NCI-H1092 (cell line): ENCODE measurements at places on chromosomes 5 and 9.

DNA sequence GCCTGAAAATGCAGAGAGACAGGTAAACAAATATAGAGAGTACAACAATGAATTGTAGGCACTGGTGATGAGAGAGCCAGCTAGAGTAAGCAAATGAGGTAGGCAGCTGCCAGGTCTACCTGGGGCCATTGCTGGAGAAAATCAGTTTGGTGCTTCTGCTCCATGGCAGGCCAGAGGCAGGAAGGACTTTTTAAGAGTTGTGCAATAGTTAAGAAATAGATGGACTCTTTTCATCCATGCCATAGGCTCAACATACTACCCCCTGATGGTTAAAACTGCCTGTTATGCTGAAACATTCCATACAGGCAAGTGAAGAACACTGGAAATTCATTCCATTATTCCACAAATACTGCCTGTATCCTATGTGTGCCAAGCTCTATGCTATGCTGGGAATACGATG lies 86.5 kb upstream of the CCDC112 start:
- no peak for DNase-seq

GRCh38 chr9:72563806-72564205 lies 42.4 kb downstream of the TMC1 start:
- DNase-seq = no peak

DNA sequence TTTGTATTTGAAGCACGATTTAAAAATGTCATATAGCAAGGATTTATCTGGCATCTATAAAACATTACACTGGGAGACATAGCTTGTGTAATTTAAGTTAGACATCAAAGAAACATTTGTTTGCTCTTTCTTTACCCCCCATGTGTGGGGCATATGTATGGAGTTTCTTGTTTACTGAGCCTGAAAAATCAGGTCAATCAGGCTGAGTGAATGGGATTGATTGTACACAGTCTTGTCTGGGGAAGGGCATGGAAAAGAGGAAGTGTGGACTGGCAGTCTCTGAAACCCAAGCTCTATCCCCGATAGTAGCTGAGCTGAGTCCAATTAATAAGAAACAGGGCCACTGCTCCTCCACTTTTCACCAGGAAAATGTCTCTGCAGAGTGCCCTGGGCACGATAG lies 49.4 kb downstream of the SLC46A2 start:
- DNase-seq = no peak

DNA sequence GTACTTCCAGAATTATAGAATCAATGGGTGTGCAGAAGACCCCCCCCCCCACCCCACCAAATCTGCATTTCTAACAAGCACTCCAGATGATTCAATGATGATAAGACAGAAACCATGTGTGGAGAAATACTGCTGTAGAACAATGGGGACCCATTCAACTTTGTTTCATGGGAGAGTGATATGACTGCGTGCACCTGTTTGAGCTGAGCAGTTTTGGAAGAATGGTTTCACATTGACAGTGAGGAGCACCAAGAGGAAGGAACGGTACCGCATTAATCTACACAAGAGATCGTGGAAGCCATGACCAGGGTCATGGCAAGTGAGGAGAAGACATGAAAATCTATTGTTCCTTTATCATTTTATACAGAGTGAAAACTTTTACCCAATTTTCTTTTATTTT lies 202.7 kb downstream of the CD180 start:
- DNase-seq = no peak

- no peak for DNase-seq
These were observed 70.8 kb upstream of the CDKN2B start for GRCh38 chr9:22079873-22080341.

- no peak for DNase-seq
These were observed 21.2 kb upstream of the OLFM1 start for GRCh38 chr9:135066291-135066690.

GRCh38 chr9:88995627-88996026 lies 4.4 kb downstream of the S1PR3 start:
- DNase-seq = no peak

GRCh38 chr5:143119291-143119769 lies 284.2 kb downstream of the NR3C1 start:
- no peak for DNase-seq

DNA sequence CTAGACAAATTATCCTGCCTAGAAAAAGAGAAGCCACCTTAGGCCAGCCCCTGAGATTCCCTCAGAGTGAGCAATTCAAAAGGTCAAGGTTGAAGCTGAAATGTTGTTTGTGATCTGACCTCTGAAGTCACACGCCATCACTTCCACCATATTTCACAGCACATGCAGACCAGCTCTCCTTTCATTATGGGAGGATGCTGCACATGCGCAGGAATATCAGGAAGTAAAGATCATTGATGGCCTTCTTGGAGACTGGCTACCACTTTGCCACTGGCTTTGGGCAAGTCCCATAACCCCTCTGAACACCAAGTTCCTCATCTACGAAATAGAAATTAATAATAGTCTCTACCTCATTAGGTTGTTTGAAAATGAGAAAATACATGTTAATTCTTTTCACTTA lies 39.5 kb downstream of the CDO1 start:
- no peak for DNase-seq

GRCh38 chr9:134726722-134727034 lies 85.1 kb downstream of the COL5A1 start:
- no peak for DNase-seq

DNA sequence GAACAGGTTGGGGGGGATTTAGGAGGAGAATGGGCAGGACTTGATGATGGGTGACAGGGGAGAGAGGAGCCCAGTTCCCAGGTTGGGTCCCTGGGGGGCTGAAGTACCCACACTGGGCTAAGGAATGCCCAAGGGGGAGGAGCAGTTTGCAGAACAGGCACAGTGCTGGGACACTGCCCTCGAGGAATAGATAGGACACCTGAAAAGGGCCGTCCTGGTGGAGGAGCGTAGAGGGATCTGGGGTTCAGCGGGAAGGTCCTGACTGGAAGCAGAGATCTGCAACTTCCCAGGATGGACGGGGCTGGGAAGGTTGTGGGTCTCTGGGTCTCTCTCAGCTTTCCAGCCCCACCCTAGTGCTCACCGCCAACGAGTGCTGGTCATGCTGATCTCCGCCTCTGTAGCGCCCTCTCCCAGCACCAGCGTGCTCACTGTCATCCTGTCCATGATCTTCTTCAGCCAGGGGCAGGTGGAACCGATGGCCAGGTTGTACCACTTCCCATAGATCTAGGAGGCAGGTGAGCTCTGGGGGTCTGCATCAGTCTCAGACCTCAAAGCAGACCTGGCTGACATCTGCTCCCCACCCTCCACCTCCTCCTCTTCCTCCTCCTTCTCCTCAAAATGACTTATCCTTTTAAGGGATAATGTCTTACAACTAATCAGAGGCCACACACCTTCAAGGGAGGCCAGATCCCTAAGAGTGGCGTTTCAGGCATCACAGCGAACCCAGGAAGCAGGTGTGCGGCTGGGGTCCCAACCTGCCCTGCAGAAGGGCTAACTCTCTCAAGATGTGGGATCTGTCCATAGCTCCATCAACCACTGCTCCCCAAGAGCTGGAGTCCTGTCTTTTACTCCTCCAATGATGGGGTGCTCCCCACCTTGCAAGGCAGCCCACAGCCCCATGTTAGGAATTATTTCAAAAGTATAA lies 1.6 kb downstream of the AMBP start:
- no peak for DNase-seq

- no peak for DNase-seq
These were observed 89.6 kb downstream of the EFNA5 start for GRCh38 chr5:107580889-107581820.

GRCh38 chr9:19995619-19996018 lies 206.8 kb upstream of the SLC24A2 start:
- DNase-seq = no peak

- DNase-seq = no peak
These were observed 63.6 kb upstream of the MAP3K1 start for GRCh38 chr5:56751572-56752313.
